CD4-positive, alpha-beta T cell treated with Interleukin-6 at 100 ng/mL for 8 hours (primary cell): ENCODE measurements at places on chromosomes 3 and 15.

DNA sequence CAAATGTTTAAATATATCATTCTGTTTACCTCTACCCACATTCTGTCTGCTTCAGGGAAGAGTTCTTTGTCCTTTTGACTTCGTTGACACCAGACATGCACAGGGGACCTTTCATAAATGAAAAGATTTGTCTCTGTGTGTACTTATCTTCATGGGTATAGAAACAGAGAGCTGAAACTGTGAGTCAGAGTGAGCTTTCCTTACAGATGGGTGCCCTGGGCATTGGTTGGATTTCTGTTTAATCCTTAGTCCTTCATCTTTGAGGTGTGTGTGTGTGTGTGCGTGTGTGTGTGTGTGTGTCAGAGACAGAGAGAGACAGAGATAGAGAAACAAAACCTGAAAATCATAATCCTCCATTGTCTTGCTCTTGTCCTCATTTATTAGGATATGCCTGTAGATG is 517.4 kb downstream of the TUSC7 start:
- DNase-seq = no peak

GRCh38 chr15:58870451-58870850 is 63.0 kb downstream of the SLTM start:
- DNase-seq = no peak

DNA sequence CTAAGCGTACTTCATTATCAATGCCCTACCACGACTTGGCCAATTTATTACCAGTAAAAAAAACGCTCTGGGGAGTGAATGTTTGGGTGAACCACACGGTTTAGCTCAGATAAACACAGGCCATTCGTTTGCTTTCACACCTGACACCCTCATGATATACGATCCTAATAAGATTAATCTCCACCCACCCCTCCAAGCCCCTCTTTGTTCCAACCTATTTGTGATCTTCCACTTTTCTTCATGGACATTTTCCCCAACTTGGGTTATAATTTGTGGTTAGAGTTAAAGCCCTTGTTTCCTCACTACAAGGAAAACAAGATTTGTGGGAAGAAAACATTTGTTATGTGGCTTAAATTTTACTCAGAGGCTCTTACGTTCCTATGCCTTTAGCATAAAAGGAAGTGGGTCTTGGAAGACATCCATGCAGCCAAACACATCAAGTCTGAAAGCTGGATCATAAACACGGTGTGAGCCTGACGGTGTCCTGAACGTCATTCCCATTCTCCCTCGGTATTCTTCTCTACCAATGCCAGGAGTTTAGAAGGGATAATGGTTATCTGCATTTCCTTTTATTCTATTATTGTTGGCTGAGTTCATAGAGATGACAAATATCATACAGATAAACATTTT is 518.9 kb downstream of the NR2F2 start:
- DNase-seq = no peak

- DNase-seq = no peak
Observed at GRCh38 chr15:63243101-63243500, 34.3 kb upstream of the APH1B start.

DNA sequence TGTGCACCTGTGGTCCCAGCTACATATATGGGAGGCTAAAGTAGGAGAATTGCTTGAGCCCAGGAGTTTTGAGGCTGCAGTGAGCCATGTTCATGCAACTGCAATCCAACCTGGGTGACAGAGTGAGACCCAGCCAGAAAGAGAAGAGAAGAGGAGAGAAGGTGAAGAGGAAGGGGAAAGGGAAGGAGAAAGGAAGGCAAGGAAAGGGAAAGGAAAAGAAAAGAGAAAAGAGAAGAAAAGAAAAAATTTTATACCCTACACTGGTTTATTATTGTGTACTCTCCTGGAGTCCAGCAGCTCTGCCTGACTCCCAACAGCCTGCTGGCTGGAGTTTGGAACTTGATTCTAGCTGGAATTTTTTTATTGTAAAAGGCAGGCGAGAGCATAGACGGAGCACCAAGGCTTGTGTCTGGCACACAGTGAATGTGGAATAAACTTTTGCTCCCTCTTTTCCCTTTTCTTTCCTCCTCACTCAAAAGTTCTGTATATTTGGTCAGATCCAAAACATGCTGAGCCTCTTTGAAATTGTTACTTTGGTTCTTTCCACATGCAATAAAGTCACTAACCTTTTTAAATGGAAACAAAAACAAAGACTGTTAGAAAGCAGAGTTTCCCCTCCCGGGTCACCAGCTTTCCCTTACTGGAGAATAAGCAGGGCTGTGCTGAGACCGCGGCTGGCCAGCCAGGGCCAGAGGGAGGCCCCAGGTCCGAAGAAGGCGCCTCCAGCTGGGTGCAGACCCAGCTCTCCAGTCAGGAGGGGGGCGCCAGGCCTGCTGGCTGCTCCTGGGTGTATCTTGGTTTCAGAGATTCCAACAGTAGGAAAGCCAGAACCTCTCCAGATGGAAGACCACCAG is 9.9 kb downstream of the THSD4 start:
- DNase-seq = no peak

DNA sequence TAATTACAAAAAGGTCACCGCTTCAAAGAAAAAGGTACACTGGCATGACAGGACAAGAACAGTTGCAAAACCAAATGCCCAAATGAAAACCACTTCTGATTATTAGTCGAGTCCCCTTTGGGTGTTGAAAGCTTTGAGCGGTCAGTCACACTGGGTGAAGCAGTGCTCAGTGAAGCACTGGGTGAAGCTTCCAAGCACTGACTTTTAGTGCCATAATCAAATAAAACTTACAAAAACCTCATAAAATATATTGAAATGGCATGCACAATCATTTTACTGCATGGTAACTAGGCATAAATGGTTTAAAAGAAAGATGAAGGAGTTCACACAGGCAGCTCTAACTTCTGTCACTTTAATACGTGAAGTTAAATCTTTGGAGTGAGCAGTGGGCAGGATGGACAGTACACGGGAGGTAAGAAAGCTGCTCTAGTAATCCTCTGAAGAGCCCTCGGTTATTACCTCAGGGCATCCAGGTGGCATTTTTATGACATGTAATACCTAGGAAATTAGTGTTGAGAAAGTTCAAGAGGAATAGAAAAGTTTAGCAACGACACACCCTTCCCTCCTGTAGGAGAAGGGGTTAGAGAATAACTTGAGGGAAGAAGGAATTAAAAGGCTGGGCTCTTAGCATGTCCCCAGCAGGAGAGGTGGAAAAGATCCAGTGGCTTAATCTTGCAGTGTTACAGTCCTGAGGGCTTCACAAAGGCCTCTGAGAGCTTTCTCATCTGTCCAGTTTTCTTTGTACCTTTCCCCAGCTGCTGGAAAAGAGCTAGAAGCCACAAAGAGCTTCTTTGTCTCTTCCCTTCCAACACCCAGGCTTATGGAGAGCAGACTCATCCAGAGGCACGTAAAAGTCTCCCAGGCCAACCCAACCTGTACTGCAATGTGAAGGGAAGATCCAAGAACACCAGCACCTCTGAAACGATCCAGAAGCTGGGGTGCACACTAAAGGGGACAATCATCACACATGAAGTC is 64.9 kb upstream of the MYO5C start:
- no peak for DNase-seq

- DNase-seq = no peak
Observed at GRCh38 chr3:125353128-125353527, 22.0 kb downstream of the ZNF148 start.

- DNase-seq = no peak
Observed at GRCh38 chr3:48747706-48748105, 30.7 kb upstream of the IP6K2 start.

DNA sequence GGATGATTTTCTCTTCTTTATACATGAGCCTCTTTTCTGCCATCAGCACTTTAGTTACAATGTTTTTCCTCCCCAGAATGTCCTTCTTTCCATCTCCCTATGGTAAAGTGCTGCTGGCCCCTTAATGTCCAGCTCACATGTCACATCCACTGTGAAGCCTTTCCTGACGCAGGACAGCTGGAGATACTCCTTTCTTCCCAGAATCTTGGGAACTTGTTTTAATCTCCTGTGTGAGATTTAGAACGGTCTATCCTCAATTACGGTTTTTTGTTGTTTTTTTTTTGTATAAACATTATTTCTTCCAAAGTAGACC is 147.7 kb upstream of the TSC22D2 start:
- DNase-seq = no peak

- DNase-seq = no peak
Observed at GRCh38 chr3:109275702-109276293, 40.5 kb downstream of the DPPA2 start.

GRCh38 chr3:78979028-78979427 is 788.8 kb downstream of the ROBO1 start:
- no peak for DNase-seq

DNA sequence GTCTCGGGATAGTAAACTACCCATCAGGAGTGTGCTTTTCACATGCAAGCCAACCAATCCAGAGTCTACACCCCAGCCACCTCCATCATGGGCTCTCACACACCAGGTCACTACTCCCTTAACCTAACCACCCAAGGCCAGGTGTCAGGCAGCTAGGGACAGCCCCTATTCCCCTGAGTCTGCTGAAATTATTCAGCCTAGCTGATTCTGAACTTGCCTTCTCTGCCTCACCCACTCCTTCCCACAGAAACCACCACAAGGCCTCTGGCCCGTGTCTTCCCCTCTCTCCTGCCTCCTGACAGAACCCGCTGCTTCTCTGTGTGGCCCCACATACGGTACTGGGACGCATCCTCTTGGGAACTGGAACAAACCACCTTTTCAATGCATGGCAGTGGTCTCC is 82.1 kb downstream of the PCSK6 start:
- DNase-seq = no peak

DNA sequence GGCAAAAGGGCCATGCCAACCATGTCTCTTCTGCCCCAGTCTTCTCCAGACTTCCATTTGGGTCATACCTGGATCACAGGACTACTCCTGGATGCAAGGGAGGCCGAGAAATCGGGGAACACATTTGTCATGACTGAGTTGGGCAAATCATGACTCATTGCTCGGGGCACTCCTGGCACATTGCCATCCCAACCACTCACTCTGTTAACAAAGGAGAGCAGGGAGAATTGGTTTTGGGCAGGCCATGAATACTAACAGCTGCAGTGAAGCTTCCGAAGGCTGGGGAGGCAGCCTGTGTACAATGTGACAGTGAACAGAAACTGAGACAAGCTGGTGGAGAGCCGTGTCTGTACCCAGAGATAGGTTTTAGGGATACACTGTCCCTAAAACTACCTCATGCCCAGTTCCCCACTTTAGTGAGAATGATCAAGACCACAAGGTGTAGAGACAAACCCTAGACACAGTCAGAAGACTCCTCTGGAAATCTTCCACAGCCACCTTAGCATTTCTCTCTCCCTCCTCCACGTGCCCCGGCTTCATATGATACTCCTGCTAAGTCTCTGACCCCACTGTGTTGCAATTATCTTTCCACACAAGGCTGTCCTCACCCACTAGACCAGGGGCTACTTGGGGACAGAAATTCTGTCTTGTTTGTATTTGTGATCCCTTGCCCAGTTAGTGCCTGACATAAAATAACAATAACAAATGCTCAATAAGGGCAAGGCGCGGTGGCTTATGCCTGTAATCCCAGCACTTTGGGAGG is 10.5 kb upstream of the BUB1B start:
- no peak for DNase-seq
